Smooth muscle cell of the coronary artery (primary cell): ENCODE measurements at places on chromosomes 3 and 15. TPM values are rescaled to one million over a fixed set of nuclear protein-coding genes. Genes with fewer than 3 reads are reported as not detected.

ZBTB47 gene
- 22.5 and 44.0 TPM in 2 replicates for total RNA-seq

CCDC71 gene
- total RNA-seq: 13.8 and 19.6 TPM in 2 replicates

TNFAIP8L3 gene
- 10.2 and 16.5 TPM in 2 replicates for total RNA-seq

FBXW12 gene
- total RNA-seq: 0.08 TPM in 1 of 2 replicates, not detected in the other

C2CD4B gene
- total RNA-seq: 0.12 and 0.68 TPM in 2 replicates
